ENCODE measurements at places on chromosomes 7 and 10.
A peak's percentile ranks its signal among the peaks of the same experiment; 100 is the strongest.

DNA sequence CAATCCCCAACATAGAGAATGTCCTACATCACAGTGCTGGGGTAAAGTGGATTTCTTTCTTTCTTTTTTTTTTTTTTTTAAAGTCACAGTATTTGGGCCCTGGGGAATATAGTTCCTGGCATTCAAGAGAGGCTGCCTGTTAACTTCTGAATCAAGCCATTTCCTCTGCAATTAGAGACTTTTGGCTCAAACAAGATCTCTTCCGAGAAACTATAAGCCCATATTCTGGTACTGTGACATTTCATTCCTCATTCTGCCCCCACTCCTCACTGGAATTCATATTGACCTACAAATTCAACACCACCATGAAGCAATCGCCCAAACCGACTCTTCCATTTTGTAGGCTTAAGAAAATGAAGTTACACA is 187.4 kb downstream of the PHTF2 start:
- no peak for DNase-seq

GRCh38 chr10:14705548-14706230 is 69.0 kb downstream of the FAM107B start:
- no peak for DNase-seq

- DNase-seq = no peak
Measured at GRCh38 chr7:155489862-155490696, 32.1 kb downstream of the EN2 start.

GRCh38 chr10:33005322-33006301 is 47.6 kb upstream of the ITGB1 start:
- peak; percentile 47 for DNase-seq

DNA sequence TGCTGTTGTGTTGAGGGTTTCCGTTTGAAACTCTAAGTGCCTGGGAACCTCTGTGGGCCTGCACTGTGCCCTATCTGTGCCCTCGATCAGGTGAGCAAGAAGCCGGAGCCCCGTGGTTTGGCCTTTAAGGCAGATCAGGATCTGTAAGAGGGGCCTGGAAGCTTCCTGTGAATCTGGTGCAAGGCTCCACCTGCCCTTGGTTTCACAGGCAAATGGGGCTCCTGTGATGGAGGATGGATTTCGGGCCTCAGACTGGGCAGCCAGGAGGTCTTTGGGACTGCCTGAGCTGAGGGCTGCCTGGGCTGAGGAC is 21.6 kb downstream of the SCART1 start:
- no peak for DNase-seq

DNA sequence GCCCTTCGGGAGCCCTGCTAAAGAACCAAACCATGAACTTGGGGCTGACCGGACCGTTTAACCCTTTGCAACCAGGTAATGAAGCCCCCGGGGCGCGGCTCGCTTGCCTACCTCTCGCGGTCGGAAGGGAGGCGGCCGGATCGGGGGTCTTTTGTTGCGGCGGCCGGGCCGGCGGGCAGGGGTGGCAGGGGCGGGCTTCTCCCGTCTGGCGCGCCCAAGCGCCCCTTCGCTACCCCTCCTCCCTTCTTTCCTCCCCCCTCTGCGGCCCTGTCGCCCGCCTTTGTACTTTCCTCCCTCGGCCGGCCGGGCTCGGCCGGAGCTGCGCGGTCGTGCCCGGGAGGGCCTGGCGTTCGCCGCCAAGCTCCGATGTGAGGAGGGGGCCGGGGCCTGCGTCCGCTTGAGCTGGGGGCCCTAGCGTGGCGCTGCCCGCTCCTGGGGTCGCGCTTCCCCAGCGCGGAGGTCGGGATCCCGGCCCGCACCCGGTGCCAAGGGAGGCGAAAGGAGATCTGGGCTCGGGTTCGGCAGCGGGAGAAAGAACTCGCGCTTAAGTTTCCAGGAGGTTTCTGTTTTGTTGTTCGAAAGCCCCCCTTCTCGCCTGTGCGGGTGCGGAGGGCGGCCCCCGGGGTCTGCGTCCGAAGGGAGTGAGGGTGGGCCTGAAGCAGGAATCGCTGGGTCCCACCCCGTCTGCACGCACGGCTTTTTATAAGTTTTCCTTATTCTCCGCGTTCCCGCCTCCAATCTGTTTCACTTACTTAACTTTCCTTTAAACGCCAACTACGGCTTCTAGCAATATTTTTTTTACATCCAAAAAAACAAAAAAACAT is 436.8 kb upstream of the GALNT17 start:
- no peak for DNase-seq

GRCh38 chr10:77565590-77566023 is 72.0 kb downstream of the KCNMA1 start:
- no peak for DNase-seq

DNA sequence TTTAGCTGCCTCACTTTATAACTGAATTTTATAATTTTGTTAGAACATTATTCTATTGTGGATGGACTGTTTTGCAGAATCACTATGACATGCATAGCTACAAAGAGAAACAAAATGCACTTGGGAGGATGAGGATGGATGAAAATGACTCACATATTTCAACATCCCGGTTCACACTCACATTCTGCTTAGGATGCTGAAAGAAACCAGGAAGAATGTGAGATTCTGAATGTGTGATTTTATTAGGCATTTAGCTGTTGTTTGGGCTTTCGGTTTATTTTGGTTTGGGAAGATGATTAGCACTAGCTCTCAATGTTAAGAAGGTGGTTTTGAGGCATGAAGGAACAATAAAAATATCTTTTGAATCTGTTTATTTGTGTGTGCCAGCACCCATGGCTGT is 235.5 kb downstream of the SEMA3E start:
- no peak for DNase-seq

- DNase-seq = no peak
Measured at GRCh38 chr10:19707376-19707775, 108.9 kb upstream of the PLXDC2 start.

- no peak for DNase-seq
Measured at GRCh38 chr7:117791877-117792780, 81.1 kb downstream of the CTTNBP2 start.

- no peak for DNase-seq
Measured at GRCh38 chr10:133523631-133524203, 3.4 kb upstream of the CYP2E1 start.

- DNase-seq = no peak
Measured at GRCh38 chr10:69721690-69722310, 79.9 kb upstream of the COL13A1 start.

DNA sequence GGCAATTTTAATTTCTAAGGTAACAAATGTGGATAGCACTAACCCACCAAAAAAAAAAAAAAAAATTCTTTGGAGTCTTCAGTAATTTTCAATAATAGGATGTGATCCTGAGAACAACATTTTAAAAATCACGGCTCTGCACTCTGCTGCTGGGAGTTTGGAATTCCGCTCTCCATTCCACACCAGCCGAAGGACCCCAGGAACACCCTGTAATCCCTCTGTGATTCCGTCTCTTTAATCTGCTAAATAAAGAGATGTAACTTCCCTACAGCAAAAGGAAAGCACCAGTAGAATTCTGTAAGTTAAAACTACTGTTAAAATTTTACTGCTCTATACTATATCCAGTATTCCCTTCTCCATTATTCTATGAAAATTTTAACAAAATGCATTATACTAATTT is 284.5 kb downstream of the PTPRN2 start:
- DNase-seq = no peak

DNA sequence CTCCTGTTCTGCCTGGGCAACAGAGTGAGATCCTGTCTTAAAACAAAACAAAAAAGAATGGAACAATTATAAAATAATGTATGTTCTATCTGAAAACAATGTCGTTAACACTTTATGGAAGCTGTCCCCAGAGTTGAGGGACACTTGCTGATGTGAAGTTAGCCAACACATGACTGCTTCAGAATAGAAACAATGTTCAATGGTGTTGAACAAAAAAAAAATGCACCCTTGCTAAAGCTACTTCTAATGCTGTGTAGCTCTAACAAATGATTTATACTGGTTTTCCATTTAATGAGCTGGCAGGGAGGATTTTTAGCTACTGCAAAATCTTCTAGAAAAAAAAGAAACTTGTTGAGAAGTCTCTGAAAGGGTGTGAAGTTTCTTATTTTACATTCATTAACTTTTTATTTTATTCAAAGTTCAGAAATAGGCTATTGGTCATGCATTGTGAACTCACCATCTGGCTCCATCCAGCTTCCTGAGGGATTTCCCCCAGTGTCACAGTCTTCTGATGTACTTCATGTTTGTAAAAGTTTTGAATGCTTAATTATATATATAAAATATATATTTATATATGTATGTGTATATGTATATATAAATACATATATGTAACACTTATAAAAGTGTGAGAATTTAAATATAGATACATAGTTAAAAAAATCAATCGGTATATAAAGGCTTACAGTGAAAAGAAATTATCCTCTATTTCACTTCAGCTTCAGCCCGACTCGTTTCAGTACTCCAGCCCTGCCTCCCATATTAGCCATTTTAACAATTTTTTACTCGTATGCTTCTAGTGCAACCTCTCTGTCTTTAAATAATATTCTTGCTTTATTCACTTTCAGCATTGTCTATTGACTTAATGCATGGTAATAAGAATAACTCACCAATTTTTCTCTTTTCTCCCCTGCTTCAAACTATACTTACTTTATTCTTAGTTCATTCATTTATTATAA is 35.0 kb downstream of the HDAC9 start:
- DNase-seq = no peak

- DNase-seq = peak; percentile 31
Measured at GRCh38 chr7:113086431-113086888, at the start of gene GPR85. GPR85 (minus strand) TSS chr7:113086827; CDS start chr7:113084721, 2,106 bp downstream.

DNA sequence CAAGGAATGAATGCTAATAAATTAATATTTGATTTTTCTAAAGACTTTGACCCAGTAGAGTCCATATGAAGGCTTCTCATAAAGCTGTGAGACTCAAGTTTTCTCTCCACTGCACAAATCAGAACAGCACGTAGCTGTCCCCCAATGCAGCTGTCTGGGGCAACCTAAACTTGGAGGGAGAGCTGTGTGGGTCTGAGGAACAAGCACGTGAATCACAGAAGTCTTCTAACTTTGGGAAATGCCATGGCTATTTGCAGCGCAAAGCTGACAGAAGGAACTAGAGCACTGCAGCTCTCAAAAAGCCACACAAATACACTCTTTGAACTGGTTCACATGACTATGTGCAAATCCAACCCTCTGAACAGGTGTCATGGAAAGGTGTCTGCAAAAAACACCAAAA is 47.9 kb downstream of the COL1A2 start:
- no peak for DNase-seq

- DNase-seq = no peak
Measured at GRCh38 chr10:19745672-19746071, 70.6 kb upstream of the PLXDC2 start.

DNA sequence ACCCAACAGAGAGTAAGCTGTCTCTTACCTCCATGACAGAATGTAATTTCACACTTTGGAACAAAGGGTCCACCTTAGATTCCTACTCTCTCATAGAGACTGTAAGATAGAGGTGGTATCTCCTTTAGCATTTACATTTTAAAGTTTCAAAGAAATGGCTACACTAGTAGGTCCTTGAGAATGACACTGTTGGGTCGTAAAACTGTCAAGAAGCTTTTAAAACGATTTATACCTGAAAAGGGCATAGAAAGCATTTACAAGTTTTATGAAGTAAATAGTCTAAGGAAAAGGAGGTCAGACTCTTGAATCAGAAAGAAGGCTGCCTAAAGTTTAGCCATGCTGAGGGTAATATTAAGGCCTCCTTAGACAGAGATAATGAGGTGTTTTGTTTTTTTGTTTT is 1212.4 kb upstream of the PHF14 start:
- DNase-seq = no peak

- DNase-seq = no peak
Measured at GRCh38 chr10:60816628-60817397, 38.5 kb downstream of the CDK1 start.

- no peak for DNase-seq
Measured at GRCh38 chr7:3730276-3730675, 429.2 kb downstream of the SDK1 start.

GRCh38 chr7:98514211-98515031 is 102.7 kb upstream of the NPTX2 start:
- no peak for DNase-seq

DNA sequence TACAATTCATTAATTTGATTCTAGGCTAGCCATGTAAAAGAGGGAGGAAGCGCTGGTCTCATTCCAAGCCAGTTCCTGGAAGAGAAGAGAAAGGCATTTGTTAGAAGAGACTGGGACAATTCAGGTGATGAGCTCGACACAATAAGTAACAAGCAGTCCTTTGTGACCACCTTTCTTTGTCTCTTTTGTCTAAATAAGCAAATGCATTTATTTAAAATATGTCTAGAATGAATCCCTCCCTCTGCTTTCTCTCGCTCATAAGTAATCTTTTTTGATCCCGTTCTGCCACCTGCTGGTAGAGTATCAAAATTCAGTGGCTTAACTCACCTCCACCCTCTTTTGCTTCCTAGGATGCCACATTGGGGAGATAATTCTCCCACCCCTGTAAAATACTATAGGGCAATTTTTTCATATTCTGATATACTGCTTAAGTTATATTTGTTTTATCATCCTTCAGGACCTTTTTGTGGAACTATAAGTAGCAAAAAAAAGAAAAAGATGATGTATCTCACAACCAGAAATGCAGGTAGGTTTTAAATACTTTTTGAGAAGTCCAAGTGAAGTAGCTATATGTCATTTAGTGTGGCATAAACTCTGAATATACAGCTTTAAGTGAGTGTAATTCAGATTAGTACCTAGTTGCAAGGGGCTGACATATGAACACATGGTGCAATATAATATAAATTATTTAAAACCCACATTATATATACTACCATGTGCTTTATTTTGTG is 91.5 kb downstream of the GSDME start:
- DNase-seq = peak; percentile 26

- no peak for DNase-seq
Measured at GRCh38 chr10:8897769-8898168, 843.3 kb downstream of the GATA3 start.

DNA sequence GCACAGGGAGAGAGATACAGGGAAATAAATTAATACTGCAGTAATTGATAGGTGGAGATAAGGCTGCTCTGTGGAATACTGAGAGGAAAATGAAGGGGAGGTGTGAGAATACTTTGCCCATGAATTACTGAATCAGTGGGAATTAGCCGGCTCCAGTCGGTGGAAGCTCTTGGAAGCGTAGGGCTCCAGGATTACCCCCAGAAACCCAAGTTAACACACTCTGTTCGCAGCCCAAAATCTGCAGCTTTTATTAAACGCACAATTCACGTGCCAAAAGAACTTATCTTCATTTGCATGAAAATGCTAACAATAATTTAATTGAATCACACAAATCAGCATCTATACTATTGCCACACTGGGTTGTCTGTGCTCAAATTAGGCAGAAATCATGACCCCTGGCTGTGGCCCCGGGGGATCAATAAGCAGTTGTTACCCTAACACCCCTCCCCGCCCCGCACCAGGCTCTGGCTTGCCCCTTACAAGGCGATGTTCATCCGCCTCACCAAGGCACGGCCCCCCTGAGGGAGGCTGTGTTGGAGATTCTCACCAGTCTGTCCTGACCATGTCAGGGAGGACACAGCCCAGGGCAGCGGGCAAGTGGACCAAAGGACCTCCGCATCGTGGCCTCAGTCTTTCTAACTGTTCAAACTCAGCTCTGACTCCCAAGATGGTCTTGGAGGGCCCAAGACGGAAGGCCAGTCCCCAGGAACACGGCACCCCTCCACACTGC is 48.4 kb upstream of the MGMT start:
- DNase-seq = no peak
